GM12878 (cell line): ENCODE measurements at places on chromosomes 2 and 18. TPM values are rescaled to one million over a fixed set of nuclear protein-coding genes. Genes with fewer than 3 reads are reported as not detected.

EIPR1 gene
- total RNA-seq, result 39.0 and 43.4 TPM in 2 replicates

MEP1B gene
- total RNA-seq, result not detected in 2 replicates

GREB1L gene
- total RNA-seq, result 0.03 TPM in 1 of 2 replicates, not detected in the other

CROCC2 gene
- not detected in 2 replicates for total RNA-seq

PLEKHH2 gene
- total RNA-seq, result not detected in 2 replicates

SIX3 gene
- total RNA-seq, result 0.21 and 0.26 TPM in 2 replicates

BCL2 gene
- total RNA-seq, result 34.8 and 36.5 TPM in 2 replicates
